Transverse colon (tissue), 4 donors: ENCODE measurements at places on chromosomes 1 and 21. TPM values are rescaled to one million over a fixed set of nuclear protein-coding genes. Genes with fewer than 3 reads are reported as not detected.

The AIM2 gene
- not detected for total RNA-seq

The LCE2C gene
- not detected for total RNA-seq

The PNRC2 gene
- 98.1 TPM for total RNA-seq

GRCh38 chr1:54968551-54968950, 11.9 kb upstream of the TMEM61 start:
- no peak for DNase-seq
- H3K4me3 ChIP-seq, result no peak overlapping the region
- no peaks in the 10 kb centered on the region for H3K4me1 ChIP-seq
- H3K36me3 ChIP-seq, result no peaks in the 10 kb centered on the region
- H3K27ac ChIP-seq, result no peak overlapping the region

- H3K4me1 ChIP-seq, result no peaks in the 10 kb centered on the region
- H3K27ac ChIP-seq, result no peak overlapping the region
- no peaks in the 10 kb centered on the region for H3K27me3 ChIP-seq
- no peak overlapping the region for H3K4me3 ChIP-seq
- no peaks in the 10 kb centered on the region for H3K36me3 ChIP-seq
Measured at GRCh38 chr21:43652616-43653015, 6.7 kb downstream of the HSF2BP start.

- DNase-seq, result no peak
- no peak overlapping the region for H3K27ac ChIP-seq
Measured at GRCh38 chr1:18481190-18481920, 625 bp downstream of the KLHDC7A start.

The TNFAIP8L2 gene
- total RNA-seq, result 5.1 TPM

DNA sequence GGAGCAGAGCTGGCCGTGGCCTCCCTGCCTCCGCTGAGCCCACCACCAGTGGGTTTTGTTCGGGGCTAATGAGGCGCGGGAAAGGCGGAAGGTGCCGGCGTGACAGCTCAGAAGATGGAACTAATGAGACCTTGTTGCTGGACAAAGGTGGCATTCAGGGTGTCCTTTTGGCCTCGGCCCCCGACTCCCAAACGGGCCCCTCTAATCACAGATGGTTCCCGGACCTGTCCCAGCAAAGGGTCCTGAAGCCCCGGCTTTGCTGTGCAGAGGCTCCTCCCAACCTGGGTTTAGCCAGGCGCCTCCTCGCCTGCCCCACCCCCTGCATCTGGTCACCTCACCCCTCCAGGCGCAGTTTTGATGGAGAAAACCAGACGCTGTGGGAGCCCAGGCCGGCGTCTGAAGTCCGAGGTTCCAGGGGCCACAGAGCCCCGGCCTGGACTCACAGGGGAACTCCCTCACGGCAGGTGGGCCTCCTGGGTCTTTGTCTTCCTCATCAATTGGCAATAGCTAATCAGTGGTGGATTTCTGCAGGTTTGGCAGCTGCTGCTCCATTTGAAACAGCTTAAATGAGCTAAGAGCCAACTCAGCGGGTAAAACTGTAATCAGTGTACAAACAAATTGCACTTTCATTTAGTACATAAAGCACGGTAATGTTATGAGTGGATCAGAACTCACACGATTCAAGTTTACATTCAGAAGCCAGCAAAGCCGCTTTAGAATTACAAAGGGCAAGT, 44.3 kb upstream of the ADARB1 start:
- peaks cover 18% of the 10 kb centered on the region for H3K27me3 ChIP-seq
- H3K4me3 ChIP-seq, result no peak overlapping the region
- H3K36me3 ChIP-seq, result no peaks in the 10 kb centered on the region
- peak overlapping the region; percentile 20 for H3K27ac ChIP-seq

- H3K27me3 ChIP-seq, result no peaks in the 10 kb centered on the region
- no peaks in the 10 kb centered on the region for H3K36me3 ChIP-seq
- no peak for DNase-seq
- H3K4me3 ChIP-seq, result no peak overlapping the region
- no peaks in the 10 kb centered on the region for H3K4me1 ChIP-seq
Measured at GRCh38 chr1:70945676-70946075, 101.9 kb downstream of the PTGER3 start.

The RAVER2 gene
- total RNA-seq, result 94.5 TPM

- H3K27ac ChIP-seq, result no peak overlapping the region
- no peaks in the 10 kb centered on the region for H3K36me3 ChIP-seq
Measured at GRCh38 chr1:11648732-11649158, 5.5 kb downstream of the FBXO2 start.

- no peaks in the 10 kb centered on the region for H3K36me3 ChIP-seq
- H3K27me3 ChIP-seq, result peaks cover 38% of the 10 kb centered on the region
- no peaks in the 10 kb centered on the region for H3K4me1 ChIP-seq
- no peak overlapping the region for H3K4me3 ChIP-seq
- DNase-seq, result no peak
Measured at GRCh38 chr21:43271452-43272020, 102.7 kb downstream of the CRYAA start.

DNA sequence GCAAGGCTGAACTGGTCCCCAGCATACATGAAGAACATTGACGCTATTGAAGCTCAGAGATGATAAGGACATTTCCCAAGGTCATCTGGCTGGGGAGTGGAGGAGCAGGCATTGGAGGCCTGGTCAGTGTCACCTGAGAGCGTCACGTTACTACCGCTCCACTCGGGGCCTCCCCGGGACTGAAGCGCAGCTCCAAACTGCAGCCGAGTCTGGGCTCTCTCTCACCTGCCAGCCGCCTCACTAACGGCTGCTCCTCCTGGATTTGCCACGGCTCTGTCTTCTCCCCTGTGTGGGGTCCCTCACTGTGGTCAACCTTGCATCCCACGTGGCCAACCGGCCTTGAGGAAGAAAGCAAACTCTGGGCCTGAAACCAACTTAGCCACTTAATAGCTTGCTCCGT, 111.3 kb downstream of the ADSS2 start:
- no peak overlapping the region for H3K4me3 ChIP-seq
- DNase-seq, result no peak
- no peak overlapping the region for H3K27ac ChIP-seq
- H3K36me3 ChIP-seq, result no peaks in the 10 kb centered on the region
- no peaks in the 10 kb centered on the region for H3K27me3 ChIP-seq
- H3K4me1 ChIP-seq, result no peaks in the 10 kb centered on the region

DNA sequence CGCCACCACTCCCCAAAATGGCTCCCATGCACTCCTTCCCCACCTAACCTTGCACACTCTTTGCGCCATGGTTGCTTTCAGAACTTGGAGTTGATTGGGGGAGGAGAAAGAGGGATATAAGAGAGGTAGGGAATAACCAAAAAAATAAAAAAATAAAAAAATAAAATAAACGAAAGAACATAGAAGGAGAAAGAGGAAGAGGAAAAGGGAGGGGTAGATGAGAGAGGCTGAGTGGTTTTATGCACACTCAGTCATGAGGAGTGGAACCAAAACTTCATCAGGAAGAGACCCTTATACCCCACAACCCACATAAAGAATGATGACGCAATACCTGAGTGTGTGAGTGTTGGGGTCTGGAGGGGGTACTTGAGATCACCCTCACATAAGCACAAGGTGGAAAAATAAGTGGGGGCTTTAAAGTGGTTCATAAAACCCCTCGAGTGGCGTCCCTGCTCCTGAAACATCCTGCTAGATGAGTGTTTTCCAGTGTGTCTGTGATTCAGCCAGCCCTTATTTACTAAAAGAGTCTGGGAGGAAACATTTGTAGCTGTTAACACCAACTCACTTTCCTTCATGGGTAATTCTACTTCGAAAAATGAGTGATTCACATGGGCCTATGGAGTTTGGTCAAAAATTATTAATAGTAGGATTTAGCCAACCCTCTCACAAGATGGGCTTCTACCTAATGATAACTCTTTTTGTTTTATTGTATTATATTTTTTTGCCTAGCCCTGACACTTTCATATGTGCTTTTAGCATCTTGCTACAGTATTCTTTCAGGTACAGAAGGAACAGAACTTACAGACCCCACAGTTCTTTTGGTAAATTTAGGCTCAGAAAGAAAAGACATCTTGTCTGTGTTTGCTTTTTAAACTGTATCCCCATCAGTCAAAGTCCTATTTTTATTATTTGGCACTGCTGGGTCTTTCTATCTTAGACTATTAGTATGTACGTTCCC, 5.2 kb downstream of the SLAMF1 start:
- H3K4me3 ChIP-seq, result no peak overlapping the region
- peaks cover 4% of the 10 kb centered on the region for H3K4me1 ChIP-seq
- no peaks in the 10 kb centered on the region for H3K36me3 ChIP-seq
- no peak for DNase-seq
- H3K27me3 ChIP-seq, result no peaks in the 10 kb centered on the region
- no peak overlapping the region for H3K27ac ChIP-seq

The ARHGEF10L gene
- 128 TPM for total RNA-seq

DNA sequence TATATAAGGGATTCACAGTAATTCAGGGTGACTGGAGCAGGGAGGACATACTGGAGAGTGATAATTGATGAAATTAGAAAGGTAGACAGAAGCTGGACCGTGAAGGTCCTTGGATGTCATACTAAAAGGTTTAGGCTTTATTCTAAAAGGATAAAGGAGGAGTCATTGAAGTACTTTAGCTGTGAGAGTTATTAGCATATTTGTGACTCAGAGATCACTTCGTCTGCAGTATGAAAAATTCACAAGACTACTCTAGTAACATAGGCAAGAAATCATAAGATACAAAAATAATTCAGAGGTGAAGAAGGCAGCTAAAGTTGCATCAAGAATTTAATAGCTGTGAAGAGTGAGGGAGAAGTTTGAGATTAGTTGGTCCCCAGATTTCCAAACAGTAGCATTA, 26.3 kb downstream of the KCNA3 start:
- no peaks in the 10 kb centered on the region for H3K4me1 ChIP-seq
- no peak overlapping the region for H3K27ac ChIP-seq
- H3K4me3 ChIP-seq, result no peak overlapping the region
- peaks cover 17% of the 10 kb centered on the region for H3K27me3 ChIP-seq
- no peak for DNase-seq

The PLEKHA6 gene
- total RNA-seq, result 58.7 TPM

The FMN2 gene
- 7.5 TPM for total RNA-seq

GRCh38 chr1:51214615-51215131, 21.4 kb upstream of the RNF11 start:
- H3K4me3 ChIP-seq, result no peak overlapping the region
- no peak overlapping the region for H3K27ac ChIP-seq
- no peaks in the 10 kb centered on the region for H3K36me3 ChIP-seq
- no peak for DNase-seq

GRCh38 chr21:44800971-44801467, 601 bp downstream of the UBE2G2 start:
- H3K4me1 ChIP-seq, result peaks cover 15% of the 10 kb centered on the region
- H3K4me3 ChIP-seq, result peak overlapping the region; percentile 91
- H3K27ac ChIP-seq, result peak overlapping the region; percentile 84
- no peak for DNase-seq
- H3K27me3 ChIP-seq, result no peaks in the 10 kb centered on the region

- H3K27ac ChIP-seq, result no peak overlapping the region
- H3K36me3 ChIP-seq, result no peaks in the 10 kb centered on the region
- no peaks in the 10 kb centered on the region for H3K4me1 ChIP-seq
- no peak overlapping the region for H3K4me3 ChIP-seq
- no peaks in the 10 kb centered on the region for H3K27me3 ChIP-seq
Measured at GRCh38 chr1:157400766-157401165, 151.5 kb downstream of the FCRL5 start.

- DNase-seq, result no peak
- peaks cover 35% of the 10 kb centered on the region for H3K27me3 ChIP-seq
Measured at GRCh38 chr21:33078907-33079582, 9.1 kb downstream of the OLIG1 start.

GRCh38 chr1:17713993-17714392, 41.1 kb upstream of the ACTL8 start:
- no peak overlapping the region for H3K27ac ChIP-seq
- no peak for DNase-seq
- H3K36me3 ChIP-seq, result no peaks in the 10 kb centered on the region
- no peaks in the 10 kb centered on the region for H3K4me1 ChIP-seq

DNA sequence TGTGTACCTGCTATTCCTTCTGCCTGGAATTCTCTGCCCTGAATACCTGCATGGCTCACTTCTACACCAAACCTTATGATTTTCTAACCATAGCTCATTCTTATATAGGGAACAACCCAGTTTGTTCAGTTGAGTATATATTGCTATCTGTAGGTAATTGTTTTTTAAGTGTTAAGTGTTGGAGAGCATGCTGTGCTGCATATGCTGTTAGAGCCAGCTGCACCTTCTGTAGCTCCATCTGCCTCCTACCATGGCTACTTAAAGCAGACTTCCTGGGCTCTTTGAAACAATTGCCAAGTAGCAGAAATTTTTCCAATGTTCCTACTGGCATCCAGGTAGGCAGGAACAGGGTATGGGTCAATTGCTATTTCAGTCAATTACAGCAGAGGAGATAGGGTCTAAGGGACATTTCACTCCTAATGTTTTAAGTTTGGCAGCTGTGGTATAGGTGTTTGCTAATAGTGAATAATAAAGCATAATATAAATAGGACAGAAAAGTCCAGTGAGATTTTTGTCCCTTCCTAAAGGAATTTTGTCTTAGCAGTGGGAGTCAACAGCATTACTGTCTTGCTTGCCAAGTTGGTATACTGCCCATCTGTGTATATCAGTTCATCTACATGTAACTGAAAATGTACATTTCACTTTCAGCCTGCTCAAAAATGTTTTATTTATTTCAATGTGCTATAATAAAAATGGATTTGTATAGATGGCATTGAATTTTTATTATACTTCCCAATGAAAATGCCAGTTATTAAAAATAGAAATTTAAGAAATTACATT, 34.0 kb upstream of the C1orf115 start:
- no peak overlapping the region for H3K4me3 ChIP-seq
- H3K27ac ChIP-seq, result no peak overlapping the region
- no peak for DNase-seq
- H3K27me3 ChIP-seq, result no peaks in the 10 kb centered on the region

DNA sequence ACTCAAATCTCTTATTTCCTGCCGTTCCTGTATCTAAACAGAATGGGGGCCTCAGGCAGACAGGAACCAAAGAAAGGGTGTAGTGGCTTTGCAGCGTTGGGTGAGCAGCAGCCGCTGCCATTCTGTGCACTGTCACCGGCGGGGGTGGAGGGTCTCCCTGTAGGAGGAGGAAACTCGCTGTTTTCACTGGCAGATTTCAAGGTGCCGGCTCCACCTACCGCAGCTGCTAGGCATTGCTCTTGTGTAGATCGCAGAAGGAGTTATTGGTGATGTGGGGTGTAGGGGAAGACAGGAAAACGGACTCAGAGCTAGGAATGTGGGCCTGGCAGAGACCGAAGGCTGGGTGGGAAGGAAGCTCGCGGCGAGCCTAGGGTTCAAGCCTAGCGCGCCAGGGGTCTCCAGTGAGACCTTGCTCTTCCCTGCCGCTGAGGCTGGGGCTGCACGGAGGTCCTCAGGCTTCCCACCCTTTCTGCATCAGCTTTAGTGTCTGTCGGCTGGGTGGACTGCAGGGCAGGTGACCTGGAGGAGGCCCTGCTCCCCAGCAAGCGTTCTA, 20.8 kb downstream of the ATP5PO start:
- H3K4me1 ChIP-seq, result peaks cover 8% of the 10 kb centered on the region
- no peak overlapping the region for H3K27ac ChIP-seq
- H3K4me3 ChIP-seq, result no peak overlapping the region
- DNase-seq, result peak; percentile 59
- no peaks in the 10 kb centered on the region for H3K27me3 ChIP-seq
- no peaks in the 10 kb centered on the region for H3K36me3 ChIP-seq
